ENCODE measurements at places on chromosomes 1 and 21.

GRCh38 chr1:110420874-110421793, 13.6 kb upstream of the LAMTOR5 start:
- peak; percentile 69 for ATAC-seq

- peak; percentile 68 for ATAC-seq
Observed at GRCh38 chr1:84089465-84089864, 54.6 kb upstream of the PRKACB start.

DNA sequence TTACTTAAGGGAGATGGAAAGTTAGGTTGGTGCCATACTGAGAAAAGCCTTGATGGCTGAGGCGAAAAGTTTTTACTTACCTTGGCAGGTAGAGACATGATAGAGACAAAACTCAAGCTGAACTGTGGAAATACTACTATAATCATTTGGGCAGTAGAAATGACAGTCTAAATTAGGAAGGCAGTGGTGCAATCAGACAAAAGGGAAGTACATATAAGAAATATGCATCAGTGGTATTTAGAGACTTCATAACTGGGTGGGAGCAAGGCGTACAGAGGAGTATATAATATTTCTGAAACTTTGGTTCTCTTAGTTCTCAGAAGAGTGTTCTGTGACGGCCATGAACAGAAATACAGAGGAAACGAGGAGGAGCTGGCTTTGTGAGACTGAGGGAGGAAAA, 2.4 kb upstream of the CEP350 start:
- ATAC-seq: no peak

GRCh38 chr21:28754127-28754611, 238.5 kb downstream of the LTN1 start:
- ATAC-seq: no peak

DNA sequence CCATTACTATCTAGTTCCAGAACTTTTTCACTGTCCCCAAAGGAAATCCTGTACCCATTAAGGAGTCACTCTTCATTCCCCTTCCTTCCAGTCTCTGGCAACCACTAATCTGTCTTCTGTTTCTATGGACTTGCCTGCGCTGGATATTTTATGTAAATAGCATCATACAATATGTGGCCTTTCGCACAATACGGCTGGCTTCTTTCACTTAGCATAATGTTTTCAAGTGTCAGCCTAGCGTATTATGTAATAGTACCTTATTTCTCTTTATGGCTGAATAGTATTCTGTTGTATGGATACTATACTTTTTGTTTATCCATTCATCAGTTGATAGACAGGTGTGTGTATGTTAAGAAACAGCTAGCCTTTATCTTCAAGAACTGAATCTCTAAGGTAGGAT, 14.3 kb downstream of the ATF3 start:
- no peak for ATAC-seq

DNA sequence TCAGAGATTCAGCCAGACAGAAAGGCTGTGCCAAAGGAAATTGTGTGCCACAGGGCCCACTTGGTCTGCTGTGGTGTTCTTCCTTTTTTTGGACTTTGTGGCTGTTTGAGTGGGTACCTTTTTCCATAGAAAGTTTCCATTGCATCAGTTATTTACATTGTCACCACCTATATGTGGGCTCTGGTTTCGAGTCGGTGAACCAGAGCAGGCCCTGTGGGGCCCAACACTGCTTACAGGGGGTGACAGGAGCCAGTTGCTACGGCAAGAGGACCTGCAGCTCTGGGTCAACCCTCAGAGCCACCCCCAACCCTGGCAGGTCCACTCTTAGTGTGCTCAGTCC, 157.0 kb upstream of the EDN2 start:
- no peak for ATAC-seq

GRCh38 chr1:63775418-63776127, 1.8 kb downstream of the ROR1 start:
- ATAC-seq: no peak

- no peak for ATAC-seq
Observed at GRCh38 chr1:10640843-10641553, 155.4 kb downstream of the CASZ1 start.

GRCh38 chr1:166378805-166379204, 212.0 kb upstream of the FAM78B start:
- no peak for ATAC-seq

Data from activated CD4-positive, CD25-positive, alpha-beta regulatory T cell treated with anti-CD3 and anti-CD28 coated beads, Interleukin-2, amount 50 U/mL, for 24 hours (primary cell).